ENCODE measurements at places on chromosomes 1 and 21.

DNA sequence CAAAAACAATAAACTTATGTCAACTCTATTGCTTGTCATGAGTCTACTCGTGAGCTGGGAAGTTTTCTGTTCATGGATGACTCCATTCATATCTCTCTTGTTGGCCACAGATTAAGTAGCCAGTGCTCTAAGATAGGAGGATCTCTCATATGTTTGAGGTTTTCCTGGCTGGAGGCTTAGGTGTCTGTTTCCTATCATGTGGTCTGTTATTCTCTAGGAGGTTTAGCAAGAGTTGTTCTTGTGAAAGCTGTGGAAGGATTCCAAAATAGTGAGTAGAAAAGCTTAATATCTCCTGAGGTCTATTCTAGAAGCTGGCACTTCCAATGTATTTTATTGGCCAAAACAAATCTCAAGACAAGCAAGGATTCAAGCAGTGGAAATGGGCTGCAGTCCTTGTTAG, 5.8 kb upstream of the KRTAP20-2 start:
- no peak for DNase-seq

DNA sequence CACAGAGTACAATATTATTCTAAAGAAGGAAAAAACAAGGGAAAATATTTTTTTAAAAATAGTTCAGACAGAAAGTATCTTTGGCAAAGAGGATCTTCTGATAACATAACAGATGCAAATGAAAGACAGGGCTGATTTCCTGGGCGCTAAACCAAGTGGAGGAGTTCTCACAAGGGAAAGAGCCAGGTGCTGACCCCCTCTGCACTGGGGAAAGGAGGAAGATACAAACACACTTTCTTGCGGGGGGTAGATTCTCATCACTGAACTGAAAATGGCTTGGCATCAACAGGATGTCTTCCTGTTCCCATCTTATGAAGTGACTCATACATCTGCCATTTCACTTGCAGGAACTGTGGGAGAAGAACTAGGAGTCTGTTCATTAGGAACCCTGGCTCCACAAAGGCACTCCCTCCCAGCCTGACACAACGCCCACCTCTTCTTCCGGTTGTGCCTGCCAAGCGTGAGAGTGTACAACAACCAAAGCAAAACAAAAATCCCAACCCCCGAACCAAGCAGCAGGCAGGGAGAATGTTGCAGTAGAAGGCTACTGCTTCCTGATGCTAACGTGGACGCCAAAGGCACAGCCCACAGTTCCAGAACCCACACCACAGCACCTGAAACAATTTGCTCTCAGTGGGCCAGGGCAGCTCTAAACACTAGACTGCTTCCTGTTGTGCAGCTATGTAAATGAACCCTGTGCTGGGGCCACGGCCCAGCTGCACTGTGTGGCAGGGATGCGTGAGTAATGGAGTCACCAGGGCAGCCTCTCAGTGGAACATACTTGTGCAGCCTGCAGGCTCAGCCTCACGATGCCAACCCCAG, 51.0 kb downstream of the GADD45A start:
- peak; percentile 7 for DNase-seq

- DNase-seq, result no peak
Measured at GRCh38 chr1:165917166-165917565, 89.8 kb downstream of the UCK2 start.

GRCh38 chr1:41467673-41468072, 16.8 kb downstream of the EDN2 start:
- DNase-seq, result no peak

GRCh38 chr1:42686418-42686817, 4.2 kb downstream of the YBX1 start:
- DNase-seq, result no peak

DNA sequence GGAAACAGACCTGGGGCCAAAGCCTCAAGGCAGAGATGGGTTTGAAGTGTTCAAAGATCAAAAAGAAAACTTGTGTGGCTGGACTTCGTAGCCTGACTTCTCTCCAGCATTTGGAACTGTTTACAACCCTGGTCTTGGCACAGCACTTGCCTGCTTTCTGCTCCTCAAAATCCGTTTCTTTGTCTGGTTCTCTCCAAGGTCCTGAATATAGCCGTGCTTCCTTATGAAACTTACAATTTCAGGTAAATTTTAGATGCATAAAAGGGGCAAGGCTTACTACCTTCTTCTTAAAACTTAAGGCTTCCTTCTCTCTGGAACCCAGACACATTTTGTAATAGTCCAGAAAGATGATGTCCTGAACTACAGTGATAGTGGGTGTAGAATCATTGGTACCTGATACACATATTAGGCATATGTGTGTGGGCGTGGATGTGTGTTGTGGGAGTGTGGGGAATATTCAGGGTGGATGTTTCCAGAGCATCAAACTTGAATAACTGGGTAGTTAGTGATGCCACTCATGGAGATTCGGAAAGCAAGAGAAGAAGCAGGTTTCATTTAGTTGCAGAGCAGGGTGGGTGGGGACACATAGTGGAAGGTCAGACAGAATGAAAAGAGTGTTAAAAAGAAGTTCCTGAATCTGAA, 26.4 kb upstream of the FAM78B start:
- no peak for DNase-seq
